ENCODE measurements at places on chromosomes 5 and 9.

DNA sequence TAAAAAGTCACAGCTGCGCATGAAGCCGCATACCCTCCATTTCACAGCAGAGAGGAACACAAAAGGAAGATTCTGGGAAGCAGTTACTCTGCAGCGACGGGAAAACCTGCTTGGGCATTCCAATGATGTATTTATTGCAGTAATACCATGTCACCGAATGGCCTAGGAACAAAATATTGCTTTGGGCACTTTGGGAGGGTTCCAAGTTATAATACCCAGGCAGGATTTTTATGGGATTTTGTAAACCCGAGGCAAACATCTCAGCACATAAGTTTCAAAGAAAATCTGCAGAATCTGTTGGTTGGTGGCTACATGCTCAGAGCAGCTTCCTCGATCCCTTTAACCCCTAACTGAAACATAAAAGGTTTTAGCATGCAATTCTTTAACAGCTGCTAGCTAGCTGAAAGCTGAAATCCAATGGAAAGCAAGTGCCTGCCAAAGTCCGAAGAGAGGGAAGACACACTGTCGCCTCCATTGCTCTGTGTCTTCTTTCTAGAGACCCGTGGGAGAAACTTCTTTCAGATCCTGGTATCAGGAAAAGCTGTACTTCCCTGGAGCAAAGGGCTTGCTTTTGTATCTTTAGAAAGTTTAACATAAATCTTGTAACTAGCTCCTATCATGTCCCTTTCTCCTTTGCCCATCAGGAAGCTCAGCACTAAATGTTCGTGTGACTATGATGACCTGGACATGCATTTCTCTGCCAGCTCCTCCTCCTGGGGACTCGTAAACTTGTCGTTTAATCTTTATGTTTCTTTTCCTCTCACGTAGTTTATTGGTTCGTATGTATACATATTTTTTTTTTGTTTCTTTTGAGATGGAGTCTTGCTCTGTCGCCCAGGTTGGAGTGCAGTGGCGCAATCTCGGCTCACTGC, 195.0 kb downstream of the MAPKAP1 start:
- DNase-seq = no peak

- no peak for DNase-seq
These were observed 58.4 kb downstream of the TEX10 start for GRCh38 chr9:100294341-100294740.

DNA sequence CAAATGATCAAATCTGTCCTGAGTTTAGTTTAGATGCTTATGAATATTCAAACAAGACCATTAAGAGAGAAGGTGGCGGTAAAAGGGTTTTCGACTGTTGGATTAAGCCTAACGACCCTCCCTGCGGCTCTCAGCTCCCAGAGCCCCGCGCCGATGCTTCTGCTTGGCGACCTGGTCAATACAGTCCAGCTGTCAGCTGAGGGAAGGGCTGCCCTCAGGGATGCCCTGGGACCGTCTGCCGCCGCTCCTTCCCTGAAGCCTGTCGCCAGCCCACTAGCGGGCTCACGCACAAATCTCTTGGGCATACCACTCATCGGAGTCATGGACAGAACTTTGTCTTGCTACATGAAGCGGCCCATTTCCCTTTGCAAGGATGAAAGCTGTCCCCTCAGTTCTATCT, 136.6 kb upstream of the RAPGEF1 start:
- no peak for DNase-seq

DNA sequence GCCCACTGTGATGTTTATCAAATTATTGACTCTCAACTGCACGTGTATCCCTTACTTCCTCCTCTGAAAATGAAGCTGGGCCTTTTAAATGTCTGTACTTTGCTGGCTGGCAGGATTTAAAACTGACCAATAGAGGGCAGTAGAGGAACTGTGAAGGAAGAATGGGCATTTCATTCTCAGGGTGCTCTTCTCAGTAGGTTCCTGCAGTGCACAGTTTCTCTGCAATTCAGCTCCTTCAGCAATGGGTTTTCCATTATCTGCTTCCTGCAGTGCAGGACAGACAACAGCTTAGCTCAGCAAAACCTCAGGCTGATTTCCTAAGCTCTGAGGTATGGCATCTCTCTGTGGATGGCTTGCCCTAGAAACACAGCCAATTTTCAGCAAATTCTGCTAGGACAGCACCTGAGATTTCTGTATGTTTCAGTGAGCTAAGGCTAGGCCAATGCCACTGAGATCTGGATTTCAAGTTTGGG, 298.4 kb upstream of the PRDM9 start:
- DNase-seq = peak; percentile 31

GRCh38 chr5:106093134-106093533, 1577.6 kb downstream of the EFNA5 start:
- DNase-seq = no peak

DNA sequence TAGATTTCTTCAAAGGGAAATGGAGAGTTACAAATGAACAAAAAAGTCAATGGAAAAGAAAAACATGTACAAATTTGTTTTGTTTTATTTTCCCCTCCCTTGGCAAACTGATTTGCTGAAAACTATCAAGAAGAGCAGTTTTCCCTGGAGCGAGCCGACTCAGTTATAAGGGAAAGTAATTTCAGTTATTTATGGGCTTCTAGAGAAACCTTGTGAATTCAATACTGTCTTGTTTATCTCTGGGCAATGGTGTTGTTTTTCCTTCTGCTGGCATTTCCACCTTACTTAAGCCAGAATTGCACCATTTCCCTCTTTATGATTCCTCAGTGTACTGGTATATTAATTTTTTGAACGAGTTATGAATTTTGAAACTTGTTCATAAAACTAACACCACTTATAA, 1163.6 kb downstream of the CDH12 start:
- peak; percentile 29 for DNase-seq
